Skeletal muscle tissue (tissue), 5 donors: ENCODE measurements at places on chromosomes 3 and 15. TPM values are rescaled to one million over a fixed set of nuclear protein-coding genes. Genes with fewer than 3 reads are reported as not detected.

Gene IMPG2
- 2.6 TPM for total RNA-seq

Gene PARP15
- total RNA-seq = 2.6 TPM

Gene SPINK8
- not detected for total RNA-seq

Gene MCF2L2
- under 0.01 TPM for total RNA-seq

Gene MRAS
- total RNA-seq = 28.7 TPM

Gene C3orf62
- total RNA-seq = 1.6 TPM

Gene MKRN2
- 26.6 TPM for total RNA-seq

Gene PLCL2
- total RNA-seq = 83.5 TPM

Gene TTLL13
- not detected for total RNA-seq

Gene C3orf70
- 4.2 TPM for total RNA-seq

Gene LRRIQ4
- not detected for total RNA-seq

Gene BCHE
- total RNA-seq = 42.3 TPM

Gene LRRC49
- total RNA-seq = 11.0 TPM

Gene ALDH1L1
- 2.6 TPM for total RNA-seq

Gene EIF4A2
- 795 TPM for total RNA-seq

Gene SLC6A6
- total RNA-seq = 5.7 TPM

Gene CLN6
- total RNA-seq = 6.8 TPM

Gene GADL1
- total RNA-seq = 25.1 TPM

Gene NANOGP8
- total RNA-seq = not detected

Gene SOX14
- not detected for total RNA-seq

Gene FANCD2OS
- total RNA-seq = not detected

Gene CACNA2D2
- 1.0 TPM for total RNA-seq

Gene SLC30A4
- total RNA-seq = 8.9 TPM

Gene CCK
- total RNA-seq = 7.8 TPM

Gene PRTG
- total RNA-seq = 4.7 TPM

Gene CILP
- total RNA-seq = 38.1 TPM

Gene C3orf20
- total RNA-seq = 0.52 TPM

Gene HEG1
- total RNA-seq = 25.1 TPM

Gene LMLN
- 4.2 TPM for total RNA-seq

Gene CCDC39
- not detected for total RNA-seq

Gene SNTN
- not detected for total RNA-seq

Gene GOLGA8M
- 1.0 TPM for total RNA-seq

Gene SPTBN5
- 1.0 TPM for total RNA-seq

Gene SLC22A13
- not detected for total RNA-seq
